SIG-M5 (cell line): ENCODE measurements at places on chromosomes 1 and 21.

GRCh38 chr1:220873868-220874655, 5.2 kb upstream of the HLX start:
- no peak for DNase-seq

DNA sequence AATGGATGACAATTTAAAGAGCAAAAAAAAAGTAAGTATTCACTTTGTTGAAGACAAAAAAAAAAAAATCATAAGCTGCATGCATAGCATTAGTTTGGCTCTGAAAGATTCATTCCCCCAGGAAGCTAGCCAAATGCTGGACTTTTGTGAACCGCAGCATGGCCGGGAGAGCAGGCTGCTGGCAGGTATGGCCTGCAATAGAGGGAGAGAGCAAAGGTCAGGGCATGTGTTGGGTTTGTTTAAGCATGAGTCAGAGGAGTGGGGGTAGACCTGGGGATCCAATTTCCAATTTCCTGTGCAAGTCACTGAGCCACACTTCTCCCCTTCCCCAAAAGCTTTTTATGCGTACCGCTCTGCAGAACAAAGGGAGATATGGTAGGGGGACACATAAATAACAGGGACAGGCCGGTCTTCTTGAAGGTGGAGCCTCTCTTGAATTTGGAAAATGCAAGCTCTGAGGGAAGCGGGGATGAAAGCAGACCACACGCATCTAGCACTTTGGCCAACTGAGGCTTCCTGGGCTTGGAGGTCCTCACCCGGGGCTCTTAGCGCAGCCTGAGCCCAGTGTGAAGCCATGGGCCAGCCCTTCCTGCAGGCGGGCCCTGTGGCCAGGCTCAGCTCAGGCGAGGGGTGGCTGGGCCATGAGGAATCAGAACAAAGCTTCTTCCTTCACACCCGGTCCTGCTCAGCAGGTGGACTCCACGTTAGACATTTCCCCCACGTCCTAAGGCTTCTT, 171.1 kb downstream of the TOMM20 start:
- DNase-seq, result no peak

- peak; percentile 96 for DNase-seq
These were observed 30.0 kb downstream of the SLC27A3 start for GRCh38 chr1:153805042-153805745.

DNA sequence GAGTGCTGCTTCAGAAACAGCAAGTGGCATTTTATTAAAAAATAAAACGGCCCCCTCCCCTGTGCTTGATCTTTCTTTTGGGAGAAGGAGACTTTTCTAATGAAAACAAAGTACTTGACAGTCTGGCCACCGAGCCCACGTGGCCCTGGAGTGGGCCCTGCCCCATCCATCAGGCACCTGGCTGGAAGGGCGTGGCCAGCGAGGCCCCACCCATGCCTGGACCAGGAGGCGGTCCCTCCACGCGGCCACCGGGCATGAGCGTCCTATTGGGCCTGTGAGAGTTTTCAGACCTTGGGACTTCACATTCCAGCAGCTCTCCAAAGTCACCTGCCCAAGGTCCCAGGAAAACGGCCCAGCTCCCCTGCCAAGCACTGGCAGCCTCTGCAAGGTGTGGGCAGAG, 144.7 kb downstream of the CASZ1 start:
- DNase-seq, result no peak

- DNase-seq, result no peak
These were observed 67.4 kb downstream of the DMRTB1 start for GRCh38 chr1:53526451-53527101.

- no peak for DNase-seq
These were observed 178.5 kb downstream of the ZC3H11B start for GRCh38 chr1:219434285-219434922.

DNA sequence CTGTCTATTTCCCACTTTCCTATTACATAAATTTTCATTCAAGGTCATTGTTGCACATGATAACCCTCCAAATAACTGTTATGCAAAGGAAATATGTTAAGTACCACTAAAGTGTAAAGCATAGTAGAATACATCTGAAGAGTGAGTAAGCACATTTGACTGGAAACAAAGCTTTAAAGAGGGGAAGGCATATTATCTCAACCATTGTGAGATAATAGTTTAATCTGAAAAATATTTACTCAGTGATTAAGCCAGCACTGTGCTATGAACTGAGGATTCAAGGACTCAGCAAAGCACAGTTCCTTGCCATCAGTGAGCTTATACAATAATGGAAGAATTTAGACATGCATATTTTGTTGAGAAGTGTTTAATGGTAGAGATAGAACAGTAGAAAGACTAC, 127.4 kb downstream of the HMCN1 start:
- no peak for DNase-seq

GRCh38 chr1:201489643-201490261, 17.2 kb downstream of the CSRP1 start:
- DNase-seq, result no peak

GRCh38 chr1:227305894-227306626, 12.2 kb downstream of the CDC42BPA start:
- DNase-seq, result no peak

- no peak for DNase-seq
These were observed 194.6 kb downstream of the PATJ start for GRCh38 chr1:61936839-61937238.

DNA sequence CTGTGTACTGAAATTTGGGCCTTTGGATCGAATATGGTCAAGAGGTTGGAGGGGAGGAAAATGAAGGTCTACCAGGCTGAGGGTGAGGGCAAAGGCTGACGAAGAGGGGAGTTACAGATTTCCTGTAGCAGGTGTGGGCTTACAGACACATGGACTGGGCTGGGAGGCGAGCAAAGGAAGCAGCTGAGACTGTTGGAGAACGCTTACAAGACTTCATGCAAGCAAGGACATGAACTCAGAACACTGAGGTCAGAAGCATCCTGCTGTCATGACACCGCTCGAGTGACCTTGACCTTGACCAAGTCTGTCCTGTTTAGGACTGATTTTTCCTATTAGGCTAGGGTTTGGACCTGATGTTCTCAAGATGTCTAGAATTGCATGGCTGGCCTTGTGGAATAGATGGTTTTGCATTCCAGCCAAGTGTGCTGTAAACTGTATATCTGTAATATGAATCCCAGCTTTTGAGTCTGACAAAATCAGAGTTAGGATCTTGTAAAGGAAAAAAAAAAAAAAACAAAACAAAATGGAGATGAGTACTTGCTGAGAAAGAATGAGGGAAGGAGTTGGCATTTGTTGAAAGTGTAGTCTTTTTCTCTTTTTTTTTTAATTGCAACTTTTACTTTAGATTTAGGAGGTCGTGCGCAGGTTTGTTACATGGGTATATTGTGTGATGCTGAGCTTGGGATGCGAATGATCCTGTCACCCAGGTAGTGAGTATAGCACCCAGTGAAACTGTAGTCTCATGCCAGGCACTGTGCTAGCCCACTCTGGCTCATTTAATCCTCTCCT, 5.8 kb downstream of the ELF3 start:
- no peak for DNase-seq

DNA sequence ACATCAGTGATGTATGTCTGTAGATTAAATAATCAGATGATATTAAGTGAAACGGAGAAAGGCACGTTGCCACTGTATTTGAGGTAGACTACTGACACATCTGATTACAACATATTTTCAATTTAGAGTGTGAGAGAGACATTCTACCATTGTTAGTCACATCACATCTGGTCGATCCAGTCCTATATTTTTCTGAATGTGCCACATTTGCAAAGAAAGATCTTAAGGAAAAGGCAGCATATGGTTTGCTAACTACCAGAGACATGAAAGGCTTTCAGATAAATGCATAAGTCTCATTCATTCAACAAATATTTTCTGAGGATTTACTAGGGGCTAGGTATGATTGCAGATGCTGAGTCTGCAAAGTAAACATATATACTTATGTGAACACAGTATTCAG, 114.3 kb upstream of the RUNX1 start:
- DNase-seq, result no peak

DNA sequence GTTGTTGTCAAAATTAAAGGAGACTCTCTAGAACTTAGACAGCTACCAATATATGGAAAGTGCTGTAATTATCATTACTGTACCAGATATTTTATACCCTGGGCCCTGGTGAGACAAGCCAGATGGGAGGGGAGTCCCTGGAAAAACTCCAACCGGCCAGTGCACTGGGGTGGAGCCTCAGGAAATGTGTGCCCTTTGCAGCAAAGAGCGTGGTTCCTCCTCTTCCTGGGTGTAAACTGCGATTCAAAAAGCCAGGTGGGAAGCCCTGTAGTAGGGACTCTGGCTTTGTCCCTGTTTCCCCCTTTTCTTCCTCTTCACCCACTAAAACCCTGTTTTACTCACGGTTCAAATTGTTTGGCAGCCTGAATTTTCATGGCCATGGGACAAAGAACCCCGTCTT, 812.3 kb downstream of the PLA2G4A start:
- DNase-seq, result no peak

DNA sequence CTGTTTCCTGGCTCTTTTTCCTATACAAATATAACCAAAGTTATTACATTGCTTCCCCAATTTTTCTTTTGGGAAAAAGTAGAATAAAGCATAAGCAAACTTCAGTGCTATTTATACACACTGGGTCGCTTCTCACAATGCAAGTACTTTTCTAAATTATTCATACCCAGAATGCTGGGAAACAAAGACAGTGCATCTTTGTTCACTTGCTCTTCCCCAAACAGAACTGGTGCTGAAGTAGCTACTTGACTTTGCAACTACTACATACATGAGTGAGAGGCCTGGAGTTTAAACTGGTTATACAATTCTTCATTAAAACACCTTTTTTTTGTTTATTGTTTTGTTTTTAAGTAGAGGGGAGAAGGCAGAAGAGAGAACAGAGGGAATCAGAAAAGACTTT, 40.2 kb downstream of the STX6 start:
- DNase-seq, result no peak

DNA sequence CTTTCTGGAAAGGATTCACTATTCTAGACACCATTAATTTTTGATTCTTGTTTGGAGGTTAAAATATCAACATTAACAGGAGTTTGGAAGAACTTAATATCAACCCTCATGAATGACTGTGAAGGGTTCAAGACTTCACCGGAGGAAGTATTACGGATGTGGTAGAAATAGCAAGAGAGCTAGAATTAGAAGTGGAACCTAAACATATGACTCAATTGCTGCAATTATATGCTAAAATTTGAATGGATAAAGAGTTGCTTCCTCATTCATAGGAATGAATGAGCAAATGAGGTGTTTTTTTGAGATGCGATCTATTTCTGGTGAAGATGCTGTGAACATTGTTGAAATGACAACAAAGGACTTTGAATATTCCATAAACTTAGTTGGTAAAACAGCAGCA, 77.9 kb upstream of the TNFSF4 start:
- DNase-seq, result no peak

GRCh38 chr21:36079010-36079649, 9.3 kb downstream of the CBR1 start:
- DNase-seq, result no peak

GRCh38 chr1:106232128-106232527, 824.3 kb upstream of the PRMT6 start:
- DNase-seq, result no peak

DNA sequence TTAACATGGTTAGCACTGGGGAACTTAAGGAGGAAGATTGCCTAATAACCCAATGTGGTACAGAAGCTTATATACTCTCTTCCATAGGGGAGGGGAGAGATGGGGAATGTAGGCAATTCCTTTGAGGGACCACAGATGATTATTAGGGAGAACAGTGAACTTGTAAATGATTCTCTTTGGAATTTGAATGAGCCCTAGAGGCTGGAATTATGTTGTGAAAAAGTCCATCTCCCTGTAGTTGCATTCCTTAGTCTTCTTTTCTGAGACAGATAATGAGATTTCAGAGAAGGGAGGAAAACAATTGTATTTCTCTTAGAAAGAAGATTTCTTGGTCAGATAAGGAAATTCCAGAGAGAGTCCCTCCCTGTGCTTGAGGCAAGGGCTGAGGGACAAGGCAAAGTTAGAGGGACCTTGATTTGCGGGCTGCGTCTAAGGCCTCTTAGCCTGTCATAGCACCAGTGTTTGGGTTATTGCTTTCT, 89.0 kb upstream of the HMCN1 start:
- no peak for DNase-seq

DNA sequence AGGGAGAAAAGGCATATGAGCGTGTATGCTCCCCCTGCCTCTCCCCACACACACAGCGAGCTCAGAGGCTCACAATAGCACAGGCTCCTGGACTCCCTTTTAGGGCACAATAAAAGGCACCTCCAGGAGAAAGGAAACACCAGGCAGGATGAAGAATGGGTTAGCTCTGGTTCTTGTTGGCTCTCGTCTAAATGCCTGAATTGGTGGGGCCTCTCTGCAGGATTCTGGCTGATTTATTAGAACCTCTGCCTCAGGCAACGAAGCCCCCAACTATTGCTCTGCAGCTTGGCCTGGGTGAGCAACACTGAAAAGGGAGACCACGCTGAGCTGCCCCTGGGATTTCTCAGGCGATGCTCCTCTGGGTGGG, 590.9 kb upstream of the PLXNA2 start:
- no peak for DNase-seq

DNA sequence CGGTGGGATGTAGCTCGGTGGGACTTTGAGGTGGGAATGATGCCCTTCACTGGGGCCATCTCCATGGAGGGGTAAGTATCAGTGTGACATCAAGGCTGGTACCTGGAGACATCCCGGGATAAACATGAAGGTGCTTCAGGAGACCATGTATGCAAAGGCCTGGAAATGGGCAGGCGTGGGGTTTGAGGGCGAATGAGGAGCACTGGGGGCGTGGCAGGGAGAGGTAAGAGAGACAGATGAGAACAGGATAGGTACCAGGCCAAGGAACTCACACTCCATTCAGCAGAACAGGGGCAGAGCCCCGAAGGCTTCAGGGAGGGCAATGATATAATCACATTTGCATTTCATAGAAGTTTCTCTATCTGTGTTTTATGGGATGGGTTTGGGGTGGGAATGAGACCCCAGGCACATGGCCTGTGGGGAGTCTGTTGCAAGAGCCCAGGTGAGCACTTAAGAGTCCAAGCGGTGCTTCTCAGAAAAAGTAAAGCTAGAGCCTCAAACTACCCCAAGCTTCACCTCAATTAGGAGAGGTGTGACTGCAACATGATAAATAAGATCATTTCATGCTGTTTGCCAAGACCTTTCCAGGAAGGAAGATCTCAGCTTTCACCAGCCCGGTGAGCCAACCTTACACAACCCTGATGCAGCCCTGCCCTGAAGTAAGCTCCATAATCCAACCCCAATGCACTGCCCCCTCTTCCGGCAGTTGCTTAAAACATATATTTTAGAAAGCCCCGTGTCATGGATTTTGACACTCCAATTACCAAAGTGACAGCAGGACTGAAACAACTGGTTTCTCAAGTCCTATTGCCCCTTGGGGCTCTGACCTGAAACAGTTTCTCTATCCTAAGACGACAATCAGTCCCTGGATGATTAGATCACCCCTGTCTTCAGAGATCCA, 7.4 kb downstream of the S100A9 start:
- DNase-seq, result no peak

- DNase-seq, result no peak
These were observed 36.1 kb upstream of the KHDRBS1 start for GRCh38 chr1:31977385-31978131.

DNA sequence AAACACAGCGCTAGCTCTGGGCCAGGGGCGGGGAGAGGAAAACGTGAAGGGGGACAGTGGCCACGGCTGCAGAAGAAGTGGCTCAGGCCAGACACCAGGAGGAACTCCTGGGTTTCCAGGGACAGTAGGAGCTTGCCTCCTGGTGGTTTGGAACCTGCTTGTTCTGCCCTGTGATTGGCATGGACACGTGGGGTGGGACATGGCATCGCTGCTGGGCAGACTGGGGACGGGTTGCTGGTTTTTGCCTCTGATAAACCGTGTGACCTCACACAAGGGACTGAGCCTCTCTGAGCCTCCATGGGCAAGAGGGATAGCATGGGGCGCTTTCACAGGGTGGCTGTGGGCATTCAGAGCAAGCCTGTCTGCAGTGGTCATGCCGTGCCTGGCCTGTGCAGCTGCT, 7.5 kb upstream of the PLCH2 start:
- DNase-seq, result no peak

- DNase-seq, result no peak
These were observed 75.1 kb downstream of the UCHL5 start for GRCh38 chr1:192984080-192984479.
